NCI-H2081 treated with DMSO at 0.1 percent for 48 hours (cell line): ENCODE measurements at places on chromosomes 12 and 14.

DNA sequence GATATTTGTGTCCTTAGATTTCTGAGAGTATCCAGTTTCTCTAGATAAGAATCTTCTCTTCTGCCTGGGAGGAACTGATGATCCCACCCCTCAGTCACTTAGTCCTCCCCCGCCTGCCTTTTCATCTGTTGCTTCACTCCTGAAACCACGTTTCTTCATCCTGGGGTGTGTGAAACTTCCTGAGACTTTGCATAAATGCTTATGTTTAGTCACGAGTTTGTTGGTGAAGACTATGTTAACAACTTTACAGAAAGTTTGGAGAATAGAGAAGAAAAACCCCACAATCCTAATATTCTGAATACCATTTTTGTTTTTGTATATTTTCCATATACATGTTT lies 33.2 kb downstream of the MARK3 start:
- no peak for DNase-seq

DNA sequence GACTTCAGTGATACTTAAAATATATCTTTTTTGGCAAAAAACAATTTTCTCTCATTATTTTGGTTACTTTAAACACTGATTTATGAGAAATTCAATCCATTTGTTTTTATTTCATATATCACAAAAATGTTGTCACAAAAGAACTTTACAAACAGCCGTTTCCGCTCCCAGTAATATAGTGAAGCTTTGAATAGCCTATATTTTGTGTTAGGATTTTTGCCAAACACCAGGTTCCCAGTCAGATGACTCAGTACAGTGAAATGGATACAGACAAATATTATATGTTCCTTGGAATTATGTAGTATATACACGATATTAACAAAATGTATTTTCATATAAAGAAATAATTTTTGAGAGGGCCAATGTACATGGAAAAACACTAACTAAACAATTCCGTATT lies 411.1 kb downstream of the CCER1 start:
- DNase-seq = no peak

DNA sequence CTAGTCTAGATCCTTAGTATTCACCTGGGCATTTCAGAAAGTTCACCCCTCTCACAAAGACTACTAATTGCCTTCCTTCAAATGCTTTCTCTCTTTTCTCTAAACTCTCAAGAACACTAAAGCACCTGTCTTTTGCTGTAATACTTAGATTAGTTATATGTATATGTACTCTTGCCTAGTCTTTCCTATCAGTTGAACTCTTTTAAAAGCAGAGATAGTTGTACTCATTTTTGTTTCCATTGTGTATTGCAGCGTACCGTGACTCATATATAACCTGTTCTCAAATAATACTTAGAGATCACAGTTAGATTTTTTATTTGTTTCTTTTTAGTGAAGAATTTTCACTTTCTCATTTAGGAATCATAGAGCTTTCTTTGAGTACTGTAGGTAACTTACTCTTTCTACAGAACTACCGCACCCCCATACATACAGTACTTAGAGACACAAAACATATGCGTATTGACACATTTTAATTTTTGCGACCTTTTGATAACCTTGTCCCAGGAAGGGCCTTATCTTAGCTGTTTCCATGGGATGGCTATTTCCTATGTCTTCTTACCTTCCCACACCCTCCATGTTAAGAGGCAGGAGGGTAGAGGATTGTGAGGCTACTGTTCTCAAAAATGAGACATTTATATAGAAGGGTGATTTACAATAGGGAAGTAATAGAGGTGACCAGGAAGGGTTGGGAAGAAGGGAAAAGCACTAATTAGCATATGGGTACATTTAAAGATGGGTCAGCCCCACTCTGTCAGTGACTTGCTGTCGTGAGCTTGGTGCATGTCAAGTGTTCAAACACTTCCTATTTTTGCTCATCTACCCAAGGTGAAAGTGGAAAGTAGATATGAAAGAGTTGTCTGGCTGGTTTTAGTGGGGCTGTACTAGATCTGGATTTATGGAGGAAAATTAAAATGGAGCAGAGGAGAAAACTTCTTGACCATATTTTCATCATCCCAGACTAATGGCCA lies 74.3 kb downstream of the PLEKHA5 start:
- no peak for DNase-seq

DNA sequence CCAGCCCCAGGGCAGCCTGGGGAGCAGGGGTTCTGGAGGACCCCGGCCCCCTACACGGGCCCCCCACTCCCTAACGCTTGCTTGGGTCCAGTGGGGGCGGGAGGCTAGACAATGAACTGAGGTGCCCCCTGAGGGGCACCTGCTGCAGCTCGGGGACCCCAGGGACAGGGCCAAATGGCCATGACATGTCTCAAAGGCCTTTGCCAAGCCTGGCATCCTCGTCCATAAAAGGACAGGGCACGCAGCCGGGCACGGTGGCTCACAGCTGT lies 11.7 kb upstream of the C14orf180 start:
- DNase-seq = no peak

DNA sequence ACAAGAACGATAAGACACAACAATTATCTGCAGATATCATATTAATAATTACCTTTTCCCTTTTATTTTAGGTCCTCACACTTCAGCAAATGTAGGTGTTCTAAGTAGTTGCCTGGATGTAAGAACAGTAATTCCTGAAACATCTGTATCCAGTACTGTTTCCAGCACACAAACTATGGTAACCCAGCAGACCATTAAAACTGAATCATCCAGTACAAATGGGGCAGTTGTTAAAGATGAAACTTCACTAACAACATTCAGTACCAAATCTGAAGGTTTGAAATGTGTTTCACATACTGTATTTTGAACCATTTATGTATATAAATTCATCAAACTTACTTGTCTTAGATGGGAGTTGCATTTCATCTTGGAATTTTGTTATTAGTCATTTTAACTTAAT lies 31.0 kb downstream of the HCFC2 start:
- no peak for DNase-seq

DNA sequence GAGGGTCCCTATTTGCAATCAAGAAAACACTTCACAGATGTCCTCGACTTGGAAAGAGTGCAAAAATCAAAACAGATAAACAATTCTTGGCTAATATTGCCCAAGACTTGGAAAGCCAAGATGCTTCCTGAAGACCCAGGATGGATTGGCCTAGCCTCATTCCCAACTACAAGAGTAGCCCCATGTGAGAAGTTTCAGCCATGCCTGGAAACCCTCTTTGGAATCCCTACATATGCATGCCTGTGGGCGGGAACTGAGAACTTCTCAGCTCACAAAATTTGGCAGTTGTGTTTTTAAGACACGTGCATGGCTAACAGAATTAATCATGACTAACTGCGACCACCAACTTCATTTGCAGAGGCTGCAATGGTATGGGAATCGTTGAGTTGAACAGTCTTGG lies 283.2 kb upstream of the TBX3 start:
- no peak for DNase-seq

DNA sequence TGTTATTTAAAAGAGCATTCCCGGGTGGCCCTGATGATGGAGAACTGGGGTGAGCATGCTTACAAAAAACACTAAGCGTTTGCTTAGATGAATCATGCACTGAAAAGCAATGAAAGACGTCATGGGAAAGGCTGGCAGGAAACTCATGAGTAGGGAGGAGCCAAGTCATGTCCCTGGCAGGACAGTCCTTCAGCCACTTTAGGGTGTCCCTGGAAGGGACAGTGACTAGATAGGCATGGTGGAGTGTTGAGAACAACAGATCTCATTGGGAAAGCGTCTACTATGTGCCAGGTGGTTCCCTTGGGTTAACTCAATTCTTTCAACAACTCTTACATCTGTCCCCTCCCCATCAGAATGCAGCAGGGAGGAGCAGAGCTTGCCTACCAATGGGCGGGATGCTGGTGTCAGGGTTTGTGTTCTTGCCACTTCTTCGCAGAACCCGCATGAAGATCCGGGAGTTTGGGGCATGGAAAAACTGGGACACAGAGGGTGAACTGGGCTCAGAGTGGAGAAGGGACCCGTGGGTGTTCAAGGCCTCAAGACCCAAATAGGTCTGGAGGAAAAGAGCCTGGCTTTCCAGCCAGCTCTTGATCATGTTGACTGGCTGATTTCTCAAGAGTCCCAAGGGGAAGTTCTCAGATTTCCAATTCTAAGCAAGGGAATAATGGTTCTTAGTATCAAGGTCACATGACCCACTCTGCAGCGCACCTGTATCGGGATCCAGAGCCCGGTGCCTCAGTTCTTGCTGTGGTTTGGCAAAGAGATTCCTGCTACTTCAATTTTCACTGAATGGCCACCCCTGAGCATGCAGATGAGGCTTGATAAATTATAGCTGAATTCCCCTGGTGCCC lies 653.9 kb upstream of the TBX3 start:
- no peak for DNase-seq

- DNase-seq = no peak
These were observed 1.4 kb upstream of the CDCA4 start for GRCh38 chr14:105022276-105022670.

- DNase-seq = no peak
These were observed 3.5 kb downstream of the CPNE6 start for GRCh38 chr14:24074625-24075484.

DNA sequence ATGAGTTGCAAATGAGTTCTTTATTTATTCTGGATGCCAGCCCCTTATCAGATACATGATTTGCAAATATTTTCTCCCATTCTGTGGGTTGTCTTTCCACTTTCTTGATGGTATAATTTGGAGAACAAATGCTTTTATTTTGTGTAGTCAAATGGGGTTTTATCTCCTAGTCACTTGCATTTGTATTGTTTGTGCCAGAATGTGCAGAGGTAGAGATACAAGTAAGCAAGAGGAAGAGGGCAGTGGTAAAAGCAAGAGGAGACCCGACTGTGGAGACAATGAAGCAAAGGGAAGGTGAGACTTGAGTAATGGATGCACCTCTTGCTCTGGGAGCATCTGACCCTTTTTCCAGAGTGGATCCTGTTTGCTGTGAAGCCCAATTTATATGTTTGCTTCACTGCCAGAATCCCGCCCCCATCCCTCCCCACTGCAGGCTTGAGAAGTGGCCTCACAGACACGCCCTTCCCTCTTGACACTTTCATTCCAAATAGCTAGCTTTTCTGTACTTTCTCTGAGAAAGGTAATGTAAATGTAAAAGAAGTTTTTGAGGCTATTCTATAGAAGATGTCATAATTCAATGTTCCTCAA lies 786 bp upstream of the PFKM start:
- no peak for DNase-seq

DNA sequence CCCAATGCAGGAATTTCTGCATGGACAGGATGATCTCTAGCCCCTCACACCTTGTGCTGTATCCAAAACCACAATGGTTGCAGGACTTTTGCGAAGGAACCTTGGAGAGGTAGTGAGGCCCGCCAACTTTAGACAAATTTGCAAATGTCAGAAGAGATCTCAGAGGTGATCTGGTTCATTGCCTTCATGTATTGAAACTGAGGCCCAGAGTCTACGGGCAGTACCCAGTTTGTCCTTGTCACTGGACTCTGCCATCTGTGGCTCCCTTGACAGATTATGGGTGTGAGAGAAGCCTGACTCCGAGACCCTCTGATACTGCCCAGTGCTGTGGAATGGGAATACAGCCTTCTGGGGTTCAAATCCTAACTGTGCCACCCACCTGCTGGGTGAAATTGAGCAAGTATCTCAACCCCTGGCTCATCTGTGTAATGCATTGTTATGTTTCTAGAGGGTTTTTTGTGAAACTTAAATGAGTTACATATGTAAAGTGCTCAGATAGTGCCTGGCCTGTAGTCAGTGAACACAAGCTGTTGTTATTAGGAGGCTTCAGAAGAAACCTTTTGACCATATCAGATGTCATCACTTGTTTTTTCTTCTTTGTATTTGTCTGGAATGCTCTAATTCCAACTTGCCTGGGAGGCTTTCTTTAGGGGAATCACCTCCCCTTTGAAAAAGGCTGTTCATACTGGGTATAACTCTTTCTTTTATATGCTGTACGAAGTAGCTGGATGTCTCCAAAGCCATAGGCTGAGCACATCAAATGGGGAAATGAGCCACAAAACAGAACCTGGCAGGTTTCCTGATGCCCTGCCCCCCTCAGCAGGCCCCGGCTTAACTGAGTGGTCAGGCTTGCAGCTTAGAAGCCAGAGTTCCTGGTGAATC lies 71.4 kb upstream of the SRSF5 start:
- DNase-seq = no peak

GRCh38 chr12:88518863-88519403 lies 61.3 kb downstream of the KITLG start:
- no peak for DNase-seq

- peak; percentile 97 for DNase-seq
These were observed 49.1 kb downstream of the NCOR2 start for GRCh38 chr12:124518051-124518932.

DNA sequence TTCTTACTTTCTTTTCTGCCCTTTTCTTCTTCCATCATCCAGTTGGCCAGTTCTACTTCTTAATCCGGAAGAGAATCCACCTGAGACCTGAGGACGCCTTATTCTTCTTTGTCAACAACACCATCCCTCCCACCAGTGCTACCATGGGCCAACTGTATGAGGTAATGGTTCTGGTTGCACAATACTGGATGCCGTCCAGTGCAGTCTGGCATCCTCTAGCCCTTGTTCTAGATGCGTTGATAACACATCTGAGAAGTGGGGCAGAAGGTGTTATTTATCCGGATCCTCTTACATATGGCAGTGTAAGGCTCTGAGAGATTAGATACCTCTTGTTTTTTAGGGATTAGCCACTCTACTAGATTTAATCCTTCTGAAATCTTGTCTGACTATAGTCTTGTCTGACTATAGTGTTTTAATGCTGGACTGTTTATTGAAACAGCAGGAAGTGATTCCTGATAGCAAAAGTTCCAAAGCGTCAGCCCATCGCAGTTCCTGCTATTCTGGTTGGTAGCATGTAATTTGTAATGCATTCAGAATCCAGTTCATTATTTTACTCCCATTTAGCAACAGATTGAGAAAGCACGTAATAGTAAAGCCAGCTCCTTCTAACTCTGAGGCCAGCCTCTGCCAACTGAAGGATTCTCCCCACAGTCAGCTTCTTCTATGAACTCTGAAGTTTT lies 7.9 kb downstream of the GABARAPL1 start:
- no peak for DNase-seq

DNA sequence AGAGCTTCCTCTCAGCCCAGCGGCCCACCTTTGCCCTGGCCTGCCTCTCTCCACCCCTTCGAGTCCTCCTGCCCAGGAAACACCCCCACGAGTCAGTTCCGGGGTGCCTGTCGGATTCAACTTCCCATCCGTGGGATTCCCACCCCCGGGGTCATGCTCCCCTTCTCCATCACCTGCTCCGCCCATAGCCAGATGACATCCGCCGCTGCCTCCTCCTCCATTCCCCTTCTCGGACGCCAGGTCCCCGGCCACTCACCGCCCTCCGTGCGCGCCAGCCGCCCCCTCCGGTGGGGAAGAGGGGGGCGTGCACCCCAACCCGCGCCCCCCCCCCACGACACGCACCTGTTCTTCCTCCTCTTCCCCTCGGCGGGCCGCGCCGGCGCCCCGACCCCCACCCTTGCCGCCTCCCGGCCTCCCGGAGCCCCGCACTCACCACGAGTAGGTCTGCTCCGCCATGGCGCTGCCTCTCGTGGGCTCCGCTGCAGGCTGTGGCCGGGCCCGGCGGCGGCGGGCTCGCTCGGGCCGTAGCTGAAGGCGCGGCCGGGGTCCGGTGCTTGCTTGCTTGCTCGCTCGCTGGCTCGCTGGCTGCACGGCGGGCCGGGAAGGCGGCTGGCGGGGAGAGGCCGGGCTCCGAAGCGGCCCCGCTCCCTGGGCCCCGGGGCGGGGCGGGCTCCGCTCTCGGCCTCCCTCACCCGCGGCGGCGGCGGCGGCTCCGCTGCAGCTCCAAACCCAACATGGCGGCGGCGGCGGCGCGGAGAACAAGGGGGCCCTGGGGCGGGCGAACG lies 554 bp downstream of the SPPL3 start:
- no peak for DNase-seq

- no peak for DNase-seq
These were observed 4.9 kb upstream of the LRIG3 start for GRCh38 chr12:58925111-58925611.

GRCh38 chr12:38155526-38156496 lies 160.8 kb upstream of the ALG10B start:
- DNase-seq = no peak
